GM13976 (cell line): ENCODE measurements at places on chromosomes 2 and 18.

GRCh38 chr18:47644896-47645295, 285.6 kb downstream of the SMAD2 start:
- DNase-seq = no peak

DNA sequence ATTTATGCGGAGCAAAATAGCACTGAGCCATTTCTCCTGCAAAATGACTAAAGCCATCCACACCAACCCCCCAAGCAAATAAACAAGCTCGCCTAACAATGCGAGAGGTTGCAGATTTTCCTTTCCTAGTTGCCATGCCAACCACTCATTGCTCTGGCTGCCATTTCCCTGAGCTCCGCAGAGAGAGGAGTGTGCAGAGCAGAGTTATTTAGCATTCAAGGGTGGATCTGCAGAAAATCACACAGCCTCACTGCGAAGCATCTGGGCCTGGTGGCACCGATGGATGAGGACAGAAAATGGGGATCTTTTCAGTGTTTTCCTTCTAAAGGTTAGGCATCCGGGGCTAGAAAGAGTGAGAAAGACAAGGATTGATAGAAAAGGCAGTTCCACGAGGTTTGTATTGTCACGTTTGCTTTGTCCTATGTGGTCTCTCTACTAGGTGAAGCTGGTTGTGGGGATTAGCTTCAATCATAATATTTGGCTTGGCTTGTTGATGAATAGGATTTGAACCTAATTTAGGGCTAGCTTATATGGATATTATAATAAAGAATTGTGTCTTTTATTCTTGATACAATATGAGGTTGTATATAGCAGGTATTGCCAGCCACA, 110.2 kb upstream of the UNC80 start:
- DNase-seq = no peak

GRCh38 chr2:86648681-86649080, 25.0 kb upstream of the RNF103 start:
- DNase-seq = no peak

- no peak for DNase-seq
Measured at GRCh38 chr2:109270505-109271312, 141.7 kb downstream of the SH3RF3 start.

- DNase-seq = no peak
Measured at GRCh38 chr2:189411860-189412259, 29.4 kb upstream of the WDR75 start.

DNA sequence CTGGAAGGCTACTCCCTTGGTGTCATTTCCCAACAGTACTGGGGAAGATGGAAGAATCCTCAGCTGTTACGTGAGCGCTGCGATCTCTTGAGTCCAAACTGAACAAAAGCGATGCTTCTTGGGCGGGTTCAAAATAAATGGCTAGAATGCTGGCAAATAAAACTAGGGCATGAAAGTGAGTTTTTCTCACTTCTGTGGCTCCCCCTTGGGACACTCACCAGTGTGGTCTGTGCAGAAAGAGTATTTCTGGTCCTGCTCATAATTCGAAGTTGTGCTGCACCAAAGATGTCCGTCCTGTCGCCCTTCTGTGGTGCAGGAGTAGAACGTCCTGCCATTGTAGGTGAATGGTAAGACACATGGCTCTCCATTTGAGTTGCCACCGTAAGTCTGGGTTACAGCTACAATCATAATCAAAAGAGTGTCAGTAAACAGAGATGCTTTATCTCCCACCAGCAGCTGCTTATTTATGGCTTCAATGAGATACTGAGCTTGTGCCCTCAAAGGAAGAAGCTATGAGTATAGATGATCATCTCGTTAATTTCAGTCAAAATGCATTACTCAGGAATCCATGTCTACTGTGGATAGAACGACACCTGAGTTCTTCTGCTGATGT, 11.8 kb downstream of the FN1 start:
- DNase-seq = no peak

DNA sequence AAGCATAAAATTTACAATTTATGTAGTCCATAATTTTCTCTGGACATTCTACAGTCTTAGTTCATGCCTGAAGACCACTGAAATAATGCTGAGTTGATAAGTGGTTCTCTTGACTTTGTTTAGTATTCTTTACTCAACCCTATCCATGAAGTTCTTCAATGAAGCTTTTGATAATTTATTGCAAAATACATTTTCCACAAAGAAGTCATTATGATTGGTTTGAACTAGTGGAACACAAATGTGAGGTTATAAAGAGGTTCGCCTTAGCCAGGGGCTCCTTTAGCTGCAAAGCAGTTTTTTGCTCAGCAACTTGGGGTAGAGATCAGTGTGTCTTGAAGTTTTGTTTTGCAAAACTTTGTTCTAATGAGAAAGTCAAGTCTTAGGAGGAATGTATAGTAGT, 5.9 kb downstream of the BCL2L11 start:
- DNase-seq = no peak
